Right atrium auricular region (tissue), 2 donors: ENCODE measurements at places on chromosomes 1 and 21. TPM values are rescaled to one million over a fixed set of nuclear protein-coding genes. Genes with fewer than 3 reads are reported as not detected.

OR2G6 gene
- not detected for total RNA-seq

GJA9 gene
- total RNA-seq, result not detected

GUCA2B gene
- not detected for total RNA-seq

KCNJ9 gene
- total RNA-seq, result 0.08 TPM

FAM78B gene
- 2.9 TPM for total RNA-seq

SLC25A34 gene
- 16.1 TPM for total RNA-seq
